KG1 (cell line): ENCODE measurements at places on chromosomes 13 and 19.

- peak; percentile 37 for DNase-seq
Observed at GRCh38 chr19:10718205-10719196, 622 bp downstream of the DNM2 start.

GRCh38 chr19:51530616-51531015, 854 bp downstream of the SIGLEC6 start:
- no peak for DNase-seq

GRCh38 chr19:35017507-35017906, 12.8 kb upstream of the SCN1B start:
- no peak for DNase-seq

DNA sequence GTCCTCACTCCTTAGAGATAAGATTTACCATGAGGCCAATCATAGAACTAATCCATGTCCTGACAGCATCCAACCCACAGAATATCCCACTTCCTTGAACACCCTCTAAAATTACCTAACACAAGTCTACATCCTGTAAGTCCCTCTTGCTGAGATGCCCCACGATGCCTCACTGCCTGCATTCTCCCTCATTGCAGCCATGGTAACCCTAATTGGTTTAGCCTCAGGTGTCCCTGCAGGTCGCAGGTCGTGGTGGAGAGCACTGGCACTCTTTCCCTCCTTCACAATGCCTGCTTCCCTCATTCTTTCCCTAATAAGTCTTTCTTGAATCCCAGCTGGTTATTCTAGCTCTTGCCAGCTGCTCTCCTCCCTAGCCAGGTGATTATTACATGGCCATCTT, 35.3 kb upstream of the MYO16 start:
- DNase-seq, result no peak

DNA sequence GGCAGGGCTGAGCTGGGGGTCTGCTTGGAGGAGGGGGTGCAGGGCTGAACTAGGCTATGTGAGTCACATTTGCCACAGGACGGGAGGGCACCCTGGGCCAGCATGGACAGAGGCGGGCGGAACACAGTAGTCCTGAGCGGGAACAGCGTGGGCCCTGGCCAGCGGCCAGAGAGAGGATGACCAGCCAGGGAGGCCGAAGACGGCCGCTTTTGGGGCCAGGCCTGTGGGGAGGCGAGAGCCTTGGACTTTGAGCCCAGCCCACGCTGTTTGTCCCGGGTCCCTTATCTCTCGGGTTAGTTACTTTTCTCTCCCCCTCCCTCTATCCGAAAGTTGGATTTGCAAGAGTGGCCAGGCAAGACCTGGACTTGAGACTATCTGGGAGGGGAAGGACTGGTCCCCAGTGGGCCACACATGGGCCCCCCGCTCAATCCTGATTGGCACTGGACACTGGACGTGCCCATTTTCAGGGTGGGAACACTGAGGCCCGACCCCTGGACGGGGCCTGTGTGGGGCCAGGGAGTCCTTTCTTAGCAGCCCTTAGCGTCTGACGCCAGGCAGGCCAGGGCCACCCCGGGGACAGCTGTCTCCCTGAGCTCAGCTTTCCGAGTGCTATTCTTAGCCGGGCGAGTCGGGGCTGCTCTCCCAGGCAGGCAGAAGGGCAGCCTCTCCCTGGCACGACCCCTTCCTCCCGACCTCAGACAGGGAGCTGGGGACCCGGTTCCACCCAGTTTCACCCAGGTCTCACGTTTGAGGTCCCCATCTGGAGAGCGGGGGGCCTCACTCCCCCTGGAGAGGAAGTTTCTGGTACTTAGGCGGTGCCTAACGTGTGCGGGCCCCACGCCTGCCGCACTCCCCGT, 833 bp downstream of the GAMT start:
- DNase-seq, result no peak

GRCh38 chr13:43852923-43853404, 26.6 kb downstream of the CCDC122 start:
- DNase-seq, result no peak

DNA sequence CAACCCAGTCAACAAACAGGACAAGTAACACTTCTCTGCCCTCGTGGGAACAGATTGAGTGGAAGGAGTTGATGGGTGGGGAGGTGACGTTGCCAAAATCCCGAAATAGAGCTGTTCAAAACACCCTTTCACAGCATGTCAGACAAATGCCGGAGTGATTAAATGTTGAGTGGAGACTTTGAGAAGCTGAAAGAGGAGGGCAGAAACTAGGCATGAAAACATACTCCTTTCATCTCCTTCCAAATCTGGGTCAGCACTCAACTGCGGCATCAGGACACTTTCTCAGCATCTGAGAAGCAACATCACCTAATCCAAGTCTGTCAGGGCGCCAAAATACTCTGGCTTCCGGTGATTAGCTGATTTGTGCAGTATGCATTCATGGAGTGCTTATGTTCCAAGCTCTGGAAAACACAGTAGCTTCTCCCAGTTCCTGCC, 51.5 kb upstream of the MRI1 start:
- no peak for DNase-seq

DNA sequence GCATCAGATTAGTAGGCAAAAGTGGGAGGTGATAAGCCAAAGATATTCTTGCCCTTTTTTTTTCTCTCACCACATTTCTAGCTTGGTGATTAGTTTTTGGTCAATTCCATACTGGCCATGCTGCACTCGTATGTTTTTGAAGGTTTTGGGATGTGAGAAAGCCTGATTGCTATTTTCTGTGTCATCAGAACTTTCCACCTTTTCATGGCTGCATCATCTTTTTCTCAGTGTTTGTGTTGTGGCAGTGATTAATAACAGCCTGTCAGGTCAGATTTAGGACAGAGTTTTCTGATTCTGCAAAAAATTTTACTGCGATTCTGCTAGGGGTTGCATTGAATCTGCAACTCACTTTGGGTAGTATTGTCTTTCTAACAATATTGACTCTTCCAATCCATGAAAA, 32.9 kb downstream of the PSG1 start:
- DNase-seq, result no peak

- no peak for DNase-seq
Observed at GRCh38 chr19:16830679-16831078, 1.5 kb downstream of the SIN3B start.

GRCh38 chr13:73715911-73716510, 418.2 kb downstream of the KLF12 start:
- DNase-seq, result no peak

DNA sequence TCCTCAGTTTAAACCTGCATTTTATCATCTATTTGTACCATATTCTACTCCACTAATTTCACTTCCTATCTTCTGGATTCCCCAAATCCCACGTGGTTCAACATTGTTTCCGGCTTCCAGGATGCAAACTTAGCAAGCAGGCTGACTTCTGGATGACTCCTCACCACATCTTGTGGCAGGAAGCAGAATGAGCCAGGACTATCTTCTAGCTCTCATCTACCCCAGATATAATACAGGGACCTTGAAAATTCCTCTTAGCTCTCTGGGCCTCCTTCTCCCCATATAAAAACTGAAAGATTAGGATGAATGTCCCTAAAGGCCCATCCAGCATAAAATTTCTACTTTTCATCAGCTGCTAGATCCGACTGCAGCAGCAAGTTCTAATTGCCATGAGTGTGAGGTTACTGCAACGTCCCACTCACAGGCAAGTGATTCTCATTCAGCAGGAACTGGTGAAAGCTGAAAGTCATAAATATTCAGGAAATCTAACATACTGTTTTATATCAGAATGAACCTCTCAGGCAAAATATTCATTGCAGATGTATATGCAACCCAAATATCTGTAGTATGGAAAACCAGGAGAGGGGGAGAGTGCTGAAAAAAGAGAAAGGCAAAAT, 93.4 kb downstream of the KCTD12 start:
- DNase-seq, result no peak

GRCh38 chr13:49220856-49221589, 885 bp downstream of the MLNR start:
- DNase-seq, result no peak

- no peak for DNase-seq
Observed at GRCh38 chr19:2207991-2208860, 27.9 kb downstream of the PLEKHJ1 start.

DNA sequence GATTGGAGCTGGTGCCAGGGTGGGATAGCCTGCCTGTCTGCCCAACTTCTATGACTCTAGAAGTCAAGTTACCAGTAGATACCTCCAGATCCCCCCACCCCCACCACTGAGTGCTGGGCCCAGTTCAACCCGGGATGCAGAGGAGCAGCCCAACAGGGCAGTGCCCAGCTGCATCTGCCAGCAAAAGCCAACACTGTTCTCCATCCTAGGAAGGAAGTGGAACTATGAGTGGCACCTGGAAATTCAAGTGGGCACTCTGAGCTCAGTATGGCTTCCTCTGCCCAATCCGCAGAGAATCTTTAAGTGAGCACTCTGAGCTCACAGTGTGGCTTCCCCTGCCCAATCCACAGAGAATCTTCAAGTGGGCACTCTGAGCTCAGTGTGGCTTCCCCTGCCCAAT, 14.2 kb downstream of the TUBGCP3 start:
- no peak for DNase-seq

DNA sequence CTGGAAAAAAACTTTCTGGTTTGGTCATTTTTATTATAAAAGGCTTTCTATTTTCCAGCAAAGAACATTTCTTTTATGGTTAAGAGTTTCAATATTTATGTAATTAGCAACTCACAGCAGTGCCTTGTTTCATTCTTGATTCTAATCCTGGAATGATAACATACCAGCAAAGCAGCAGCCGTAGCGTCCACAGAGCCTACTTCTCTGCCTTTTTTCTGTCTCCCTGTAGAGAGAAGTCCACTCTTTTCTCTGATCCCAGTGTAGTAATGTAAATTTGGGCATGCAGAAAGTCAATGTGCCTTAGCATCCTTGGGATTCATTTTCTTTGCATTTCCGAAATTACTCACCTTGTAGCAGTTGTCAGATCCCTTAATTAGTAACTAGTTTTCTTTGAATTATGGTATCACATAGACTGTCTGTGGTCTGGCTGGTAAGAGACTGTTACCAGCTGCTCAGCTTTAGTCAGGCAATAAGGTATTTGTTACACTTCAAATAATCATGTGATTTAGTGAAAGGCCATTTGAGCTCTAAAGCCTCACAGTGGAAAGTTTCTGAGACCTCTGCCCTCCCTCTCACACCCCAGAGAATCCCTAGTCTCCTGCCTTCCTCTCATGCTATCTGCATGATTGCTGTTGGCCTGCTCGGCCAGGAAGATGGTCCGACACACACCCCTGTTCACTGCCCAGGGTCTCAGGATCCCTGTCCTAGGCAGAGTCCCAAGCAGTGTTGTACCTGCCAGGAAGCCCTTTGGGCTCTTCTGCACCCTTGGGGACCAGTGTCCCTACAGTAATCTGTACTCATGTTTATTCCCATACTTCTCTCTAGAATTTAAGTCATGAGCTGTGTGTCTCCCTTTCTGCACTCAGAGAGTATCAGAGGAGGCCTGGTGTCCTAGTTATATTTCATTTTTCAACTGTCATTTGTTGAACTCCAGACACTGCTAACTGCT, 86.3 kb downstream of the LRCH1 start:
- no peak for DNase-seq

DNA sequence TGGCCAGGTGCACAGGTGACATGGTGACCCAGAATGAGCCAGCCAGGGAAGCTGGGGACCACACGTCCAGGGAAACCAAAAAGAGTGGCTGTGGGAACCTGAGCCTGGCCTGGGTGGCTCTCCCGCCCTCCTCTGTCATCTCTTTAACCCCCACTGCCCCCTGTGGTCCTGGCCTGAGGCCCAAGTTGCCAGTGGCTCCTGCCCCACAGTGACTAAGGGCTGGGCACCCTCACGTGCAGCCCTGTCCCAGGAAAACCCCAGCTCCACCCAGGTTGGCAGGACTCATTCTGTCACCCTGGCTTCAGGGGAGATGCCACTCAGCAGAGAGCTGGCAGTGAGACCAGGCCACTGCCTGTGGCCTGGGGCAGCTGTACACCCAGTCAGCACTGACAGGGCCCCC, 30.6 kb upstream of the ISYNA1 start:
- no peak for DNase-seq

GRCh38 chr19:19078801-19079200, 15.0 kb downstream of the SLC25A42 start:
- DNase-seq, result no peak

DNA sequence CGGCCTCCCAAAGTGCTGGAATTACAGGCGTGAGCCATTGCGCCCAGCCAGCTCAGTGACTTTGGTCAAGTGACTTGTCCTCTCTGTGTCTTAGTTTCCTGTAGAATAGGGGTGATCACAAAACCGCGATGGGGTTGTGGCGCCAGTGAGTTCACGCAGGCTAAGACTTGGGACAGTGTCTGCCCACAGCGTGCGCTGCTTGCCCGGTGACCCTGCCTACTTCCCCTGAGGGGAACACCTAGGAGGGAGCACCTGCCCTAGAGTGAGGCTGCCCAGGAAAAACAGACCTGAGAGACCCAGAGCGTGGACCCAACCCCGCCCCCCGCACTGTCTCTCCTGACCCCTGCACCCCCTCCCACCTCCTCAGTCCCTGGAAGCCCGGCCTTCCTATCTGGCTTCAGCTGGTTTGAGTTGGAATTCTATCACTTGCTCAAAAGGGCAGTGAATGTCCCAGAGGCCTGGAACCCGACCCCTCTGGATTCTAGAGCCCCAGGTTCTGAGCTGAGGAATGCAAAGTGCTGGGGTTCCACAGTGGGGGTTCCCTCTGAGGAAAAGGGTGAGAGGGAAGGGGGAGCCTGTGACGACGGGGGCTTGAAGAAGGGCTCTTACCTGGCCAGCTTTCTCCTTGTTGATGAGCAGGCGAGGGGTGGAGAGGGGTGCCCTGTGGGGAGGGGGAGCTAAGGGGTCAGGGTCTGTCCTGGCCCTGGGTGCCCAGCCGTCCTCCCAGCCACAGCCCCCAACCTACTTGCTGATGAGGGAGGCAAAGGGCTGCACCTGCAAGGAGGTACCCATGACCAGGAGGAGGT, 2.2 kb upstream of the RINL start:
- DNase-seq, result no peak

- DNase-seq, result no peak
Observed at GRCh38 chr19:35558400-35559280, 4.8 kb downstream of the ATP4A start.

- no peak for DNase-seq
Observed at GRCh38 chr19:10858204-10858828, 10.1 kb downstream of the C19orf38 start.

DNA sequence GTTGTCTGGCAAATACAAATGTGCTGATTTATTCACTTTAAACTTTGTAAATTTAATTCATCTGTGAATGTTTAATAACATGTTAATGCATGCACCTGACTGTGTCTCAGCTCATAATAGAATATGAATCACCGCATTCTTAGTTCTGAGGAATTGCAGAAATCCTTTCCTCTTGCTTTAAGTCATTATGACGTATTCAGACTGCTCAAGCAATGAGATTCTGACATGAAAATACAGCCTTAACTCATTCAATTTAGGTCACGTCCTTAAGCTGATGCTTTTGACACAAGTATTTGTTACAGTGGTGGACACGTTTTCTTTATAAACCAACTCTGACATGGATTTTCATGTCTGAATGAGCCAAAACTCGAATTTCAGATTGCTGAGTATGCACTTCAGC, 541.0 kb upstream of the KLF12 start:
- no peak for DNase-seq

DNA sequence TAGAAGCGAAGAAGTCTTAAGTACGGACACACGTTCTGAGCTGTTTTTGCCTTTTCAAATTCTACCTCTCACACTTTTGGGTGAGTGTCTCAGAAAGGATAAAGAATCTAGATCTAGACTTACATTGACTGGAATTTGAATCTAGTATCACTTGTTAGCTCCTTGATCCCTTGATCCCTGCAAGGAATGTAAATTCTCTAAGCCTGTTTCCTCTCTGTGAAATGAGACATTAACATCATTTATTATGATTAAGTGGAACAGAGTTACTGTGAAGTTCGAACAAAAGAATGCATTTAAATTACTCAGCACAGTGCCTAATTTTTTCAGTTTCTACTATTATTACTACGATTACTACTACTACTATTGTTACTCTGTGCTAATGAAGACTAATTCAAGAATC, 86.6 kb upstream of the POSTN start:
- DNase-seq, result no peak
